Skin of body (tissue), 3 donors: ENCODE measurements at places on chromosomes 6 and 20.

DNA sequence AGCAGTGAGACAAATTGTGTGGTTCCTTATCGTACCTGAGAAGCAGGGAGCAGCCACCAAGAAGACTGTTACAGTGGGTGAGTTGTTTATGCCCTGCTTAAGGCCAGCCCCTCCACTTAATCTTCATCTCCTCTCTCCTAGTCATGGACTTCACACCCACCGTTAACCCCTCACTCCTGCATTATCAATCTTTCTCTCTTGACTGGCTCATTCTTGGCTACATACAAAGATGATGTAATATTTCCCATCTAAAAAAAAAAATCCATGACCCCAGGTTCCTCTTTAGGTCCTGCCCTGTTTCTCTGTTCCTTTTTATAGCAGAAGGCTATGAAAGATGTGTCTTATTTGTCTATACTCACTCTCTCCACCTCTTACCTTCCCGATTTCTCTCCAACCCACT lies 72.4 kb downstream of the SHLD1 start:
- DNase-seq: no peak

DNA sequence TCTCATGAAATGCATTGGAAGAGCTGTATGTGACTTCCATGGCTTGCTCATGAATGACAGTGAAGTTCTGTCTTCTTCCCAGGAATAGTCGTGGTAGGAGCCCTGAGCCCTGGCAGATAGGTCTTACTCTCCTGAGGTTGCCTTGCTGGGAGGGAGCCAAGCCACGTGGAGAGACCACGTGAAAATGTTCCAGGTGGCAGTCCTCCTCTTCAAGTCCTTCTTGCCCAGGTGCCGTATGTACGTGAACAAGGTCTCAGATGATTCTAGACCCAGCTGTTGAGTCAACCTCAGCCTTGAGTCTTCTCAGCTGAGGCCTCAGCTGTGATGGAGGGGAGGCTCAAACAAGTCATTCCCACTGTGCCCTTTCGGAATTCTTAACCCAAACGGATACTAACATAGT lies 192.4 kb upstream of the PRDM1 start:
- no peak for DNase-seq

- DNase-seq: no peak
Observed at GRCh38 chr20:52318651-52319050, 127.1 kb upstream of the ZFP64 start.

GRCh38 chr6:166541876-166542579 lies 44.5 kb downstream of the RAMACL start:
- no peak for DNase-seq

DNA sequence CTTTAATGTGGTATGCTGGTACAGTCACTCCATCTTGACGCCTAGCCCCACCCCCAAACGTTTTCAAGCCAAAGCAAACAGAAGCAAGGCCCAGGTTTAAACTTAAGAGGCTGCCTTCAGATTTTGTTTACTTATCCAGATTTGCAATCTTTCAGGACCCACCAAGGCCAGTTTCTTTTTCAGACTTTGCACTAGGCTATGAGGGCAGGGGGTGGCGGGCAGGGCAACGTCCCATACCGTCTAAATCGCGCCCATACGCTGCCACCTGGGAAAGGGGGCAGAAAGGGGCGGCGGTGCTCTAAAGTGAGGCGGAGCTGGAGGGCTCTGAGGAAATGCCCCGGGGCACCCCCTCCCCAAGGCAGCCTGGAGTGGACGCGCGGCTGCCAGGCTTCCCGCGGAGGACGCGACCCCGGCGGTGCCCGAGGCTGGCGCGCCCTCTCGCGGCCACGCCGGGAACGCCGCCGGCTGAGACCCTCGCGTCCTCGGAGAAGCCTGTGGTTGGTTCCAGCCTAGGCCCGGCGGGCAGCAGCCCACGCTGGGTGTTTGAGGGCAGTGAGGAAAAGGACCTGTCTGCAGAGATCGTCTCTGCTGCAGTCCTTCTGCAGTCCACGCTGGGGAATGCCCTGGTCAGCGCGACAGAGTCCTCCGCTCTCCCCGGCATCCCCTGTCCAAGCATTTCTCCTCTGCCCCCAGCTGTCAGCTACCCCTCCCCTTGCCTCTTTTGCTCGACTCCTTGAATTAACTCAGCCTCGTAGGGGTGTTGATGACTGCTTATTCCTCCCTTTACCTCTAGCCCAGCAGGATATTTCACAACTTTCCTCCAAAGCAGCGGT lies 129.2 kb upstream of the PRND start:
- no peak for DNase-seq

GRCh38 chr6:132054525-132054924 lies 103.4 kb upstream of the CCN2 start:
- DNase-seq: no peak

GRCh38 chr6:111555036-111555435 lies 50.6 kb downstream of the TRAF3IP2 start:
- no peak for DNase-seq

DNA sequence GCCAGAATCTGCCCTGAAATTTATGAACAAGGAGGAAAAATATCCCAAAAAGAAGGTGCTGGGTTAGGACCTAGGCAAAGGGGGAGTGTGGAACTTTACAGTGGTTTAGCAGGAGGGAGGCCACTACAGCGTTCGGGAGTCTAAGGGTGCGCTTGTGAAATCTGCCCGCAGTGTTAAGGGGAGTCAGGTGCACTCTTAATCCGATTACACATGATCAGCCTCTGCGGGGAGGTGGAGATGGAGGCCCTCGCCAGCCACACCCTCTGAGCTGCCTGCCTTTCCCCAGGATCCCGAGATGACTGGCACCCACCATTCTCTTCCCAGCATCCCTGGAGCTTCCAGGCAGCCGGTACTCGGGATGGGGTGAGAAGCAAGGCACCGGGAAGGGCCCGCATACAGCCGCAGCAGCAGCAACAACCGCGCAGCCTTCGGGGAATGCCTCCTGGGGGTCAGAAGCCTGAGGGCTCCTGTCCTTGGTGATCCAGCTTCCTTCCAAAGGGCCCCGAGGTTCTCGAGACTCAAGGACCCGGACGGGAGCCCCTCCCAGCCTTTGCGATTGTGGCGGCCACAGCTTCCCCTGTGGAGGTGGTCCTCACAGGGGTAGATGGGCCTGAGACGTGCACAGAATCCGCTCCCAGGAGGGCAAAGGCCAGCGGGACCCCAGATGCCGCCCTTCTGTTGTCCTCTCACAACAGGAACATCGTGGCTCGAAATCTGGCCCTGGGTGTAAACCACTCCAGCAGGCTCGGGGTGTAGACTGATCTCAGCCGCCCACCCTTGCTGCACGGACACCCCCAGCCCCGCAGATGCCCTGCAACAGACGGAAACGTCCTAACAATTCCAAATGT lies 57.3 kb upstream of the CST7 start:
- DNase-seq: no peak

DNA sequence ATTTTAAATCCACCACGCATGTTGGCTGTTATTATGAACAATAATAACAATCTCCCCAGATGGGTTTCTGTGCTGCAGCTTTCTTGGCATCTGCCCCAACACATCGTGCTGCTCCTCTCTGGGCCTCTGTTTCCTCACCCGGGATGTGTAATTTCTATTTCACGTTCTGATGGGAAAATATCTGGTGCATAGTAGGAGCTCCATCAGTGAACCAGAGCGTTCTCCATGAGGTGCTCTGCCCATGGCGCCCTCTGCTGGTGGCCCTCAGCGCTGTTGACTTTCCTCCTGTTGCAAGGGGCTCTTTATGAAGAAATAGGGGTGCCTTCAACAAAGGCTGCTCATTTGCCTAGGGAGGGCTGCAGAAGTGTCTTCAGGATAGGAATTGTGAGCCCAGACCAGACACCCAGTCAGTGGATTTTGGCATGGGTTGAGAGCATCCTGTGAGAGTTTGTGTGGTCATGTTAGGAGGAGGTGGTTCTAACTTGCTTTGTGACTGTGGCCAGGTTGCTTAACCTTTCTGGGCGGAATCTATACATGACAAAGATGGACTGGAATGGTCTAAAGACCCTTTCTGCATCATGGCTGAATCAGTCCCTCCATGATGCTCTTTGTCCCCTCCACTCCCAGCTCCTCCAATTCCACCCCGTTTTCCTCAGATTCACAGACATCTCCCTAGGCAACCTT lies 8.1 kb downstream of the SCRT2 start:
- DNase-seq: no peak

GRCh38 chr6:102732898-102733297 lies 1339.4 kb downstream of the GRIK2 start:
- DNase-seq: no peak

GRCh38 chr20:49981218-49982071 lies 1.3 kb upstream of the SNAI1 start:
- DNase-seq: no peak

DNA sequence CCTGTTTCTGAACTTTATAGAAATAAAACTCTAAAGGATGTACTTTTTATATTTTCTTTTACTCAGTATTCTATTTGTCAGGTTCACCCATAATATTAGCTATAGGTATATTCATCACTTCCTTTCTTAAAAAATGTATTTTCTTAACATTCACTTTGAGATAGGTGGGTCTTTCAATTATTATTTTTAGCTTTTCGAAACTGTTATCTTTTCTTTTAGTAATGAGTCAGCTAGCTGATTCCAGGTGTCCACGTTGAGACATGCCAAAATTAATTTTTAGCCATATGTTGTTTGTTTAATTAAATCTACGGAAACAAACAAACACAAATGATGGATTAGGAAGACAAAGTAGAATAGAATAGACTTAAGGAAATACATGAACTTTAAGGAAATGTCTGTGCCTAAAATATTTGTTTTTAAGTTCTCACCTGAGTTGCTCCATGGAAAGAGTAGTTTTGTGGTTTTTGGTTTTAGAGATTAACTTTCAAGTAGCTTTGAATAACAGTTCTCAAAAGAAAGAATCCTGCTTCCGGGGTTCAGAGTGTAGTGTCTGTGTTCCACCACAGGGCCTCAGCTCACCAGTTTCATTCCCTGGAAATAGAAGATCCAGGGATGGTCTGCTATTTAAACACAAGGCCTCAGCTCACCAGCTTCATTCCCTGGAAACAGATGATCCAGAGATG lies 435.0 kb downstream of the HAO1 start:
- no peak for DNase-seq
